ENCODE measurements at places on chromosomes 5 and 9.

GRCh38 chr5:166166071-166166470 is 2125.4 kb upstream of the WWC1 start:
- no peak for DNase-seq

GRCh38 chr9:71431931-71432330 is 310.5 kb upstream of the TRPM3 start:
- no peak for DNase-seq

GRCh38 chr5:112626715-112627114 is 111.0 kb upstream of the APC start:
- DNase-seq: no peak

DNA sequence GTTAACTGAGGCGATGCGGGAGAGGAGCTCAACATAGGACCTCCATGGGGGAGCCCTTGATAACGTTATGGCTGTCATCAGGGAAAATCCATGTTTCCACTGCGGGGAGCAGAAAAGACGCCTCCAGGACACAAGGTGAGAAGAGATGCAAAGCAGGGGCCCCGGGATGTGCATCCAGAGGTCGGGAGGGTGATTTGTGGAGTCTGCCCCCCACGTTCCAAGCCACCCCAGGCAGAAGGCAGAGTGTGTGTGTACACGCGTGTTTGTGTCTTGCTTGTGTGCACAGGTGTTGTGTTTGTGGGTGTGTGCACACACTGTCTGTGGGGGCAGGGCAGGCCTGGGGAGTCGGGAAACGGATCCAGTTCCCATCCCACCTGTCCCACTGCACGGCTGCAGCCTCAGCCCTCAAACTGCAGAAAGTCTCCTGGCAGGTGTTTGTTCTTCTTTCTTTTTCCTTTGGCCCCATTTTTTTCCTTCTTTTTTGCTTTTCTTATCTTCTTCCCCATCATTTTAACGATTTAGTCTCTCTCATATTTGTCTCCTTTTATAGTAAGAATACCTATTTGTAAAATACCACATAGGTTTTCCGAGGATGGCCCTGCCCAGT is 17.4 kb upstream of the PLEKHG4B start:
- DNase-seq: no peak

DNA sequence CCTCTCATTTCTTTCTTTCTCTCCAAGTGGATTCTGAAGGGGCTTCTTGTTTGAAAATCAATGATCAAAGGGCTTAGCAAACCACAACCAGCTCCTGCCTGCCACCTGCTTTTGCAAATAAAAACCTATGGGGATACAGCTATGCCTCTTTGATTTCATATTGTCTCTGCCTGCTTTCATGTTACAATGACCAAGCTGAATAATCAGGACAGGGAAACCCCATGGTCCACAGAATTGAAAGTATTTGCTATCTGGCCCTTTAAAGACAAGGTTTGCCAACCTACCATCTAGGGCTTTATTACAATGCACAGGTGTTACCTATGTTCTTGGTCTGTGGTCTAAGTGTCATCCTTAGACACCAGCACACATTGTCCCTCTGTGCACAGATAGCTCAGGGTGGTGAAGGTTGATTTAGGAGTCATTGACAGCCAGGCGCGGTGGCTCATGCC is 28.8 kb upstream of the PLIN2 start:
- DNase-seq: no peak

DNA sequence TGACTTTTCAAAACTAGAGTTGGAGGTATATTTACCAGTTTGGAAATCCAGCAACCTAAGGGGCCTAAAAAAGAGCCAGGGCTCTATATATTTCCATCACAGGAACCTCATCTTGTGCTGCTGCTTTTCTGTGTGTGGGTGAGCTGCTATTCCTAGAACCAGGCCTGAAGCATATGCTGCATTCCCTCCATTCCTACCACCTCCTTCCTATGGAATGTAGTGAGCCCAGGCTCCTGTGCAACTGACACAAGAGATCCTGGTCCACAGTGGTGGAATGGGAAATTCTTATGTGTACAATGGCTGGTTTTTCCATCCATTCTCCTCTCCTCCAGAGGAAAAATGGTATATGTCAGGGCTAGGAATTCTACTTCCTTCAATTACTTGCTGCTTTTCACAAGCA is 39.1 kb downstream of the SPEF2 start:
- no peak for DNase-seq

GRCh38 chr9:99779277-99779676 is 42.4 kb upstream of the NR4A3 start:
- no peak for DNase-seq

- DNase-seq: no peak
These were observed 314.8 kb downstream of the ARHGEF28 start for GRCh38 chr5:73940801-73941200.

DNA sequence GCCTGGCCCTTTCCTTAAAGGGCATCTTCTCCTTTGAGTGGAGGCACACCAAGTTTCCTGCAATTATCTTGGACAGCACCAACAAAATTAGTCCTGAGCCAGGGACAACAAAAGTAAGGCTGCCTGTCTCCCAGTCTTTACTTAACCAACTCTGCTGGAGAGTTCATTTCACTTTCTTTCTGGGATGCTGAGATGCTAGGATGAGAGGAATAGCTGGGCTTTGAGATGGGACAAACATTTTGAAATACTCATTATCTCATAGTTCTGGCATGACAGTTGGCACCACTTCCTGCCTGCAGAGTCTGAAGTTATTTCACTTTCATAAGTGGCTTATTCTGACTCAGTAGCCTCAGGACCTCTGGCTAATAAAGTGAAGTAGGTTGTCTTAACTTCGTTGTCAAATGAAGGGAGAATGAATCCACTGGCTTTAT is 157.0 kb downstream of the C9orf152 start:
- DNase-seq: no peak

DNA sequence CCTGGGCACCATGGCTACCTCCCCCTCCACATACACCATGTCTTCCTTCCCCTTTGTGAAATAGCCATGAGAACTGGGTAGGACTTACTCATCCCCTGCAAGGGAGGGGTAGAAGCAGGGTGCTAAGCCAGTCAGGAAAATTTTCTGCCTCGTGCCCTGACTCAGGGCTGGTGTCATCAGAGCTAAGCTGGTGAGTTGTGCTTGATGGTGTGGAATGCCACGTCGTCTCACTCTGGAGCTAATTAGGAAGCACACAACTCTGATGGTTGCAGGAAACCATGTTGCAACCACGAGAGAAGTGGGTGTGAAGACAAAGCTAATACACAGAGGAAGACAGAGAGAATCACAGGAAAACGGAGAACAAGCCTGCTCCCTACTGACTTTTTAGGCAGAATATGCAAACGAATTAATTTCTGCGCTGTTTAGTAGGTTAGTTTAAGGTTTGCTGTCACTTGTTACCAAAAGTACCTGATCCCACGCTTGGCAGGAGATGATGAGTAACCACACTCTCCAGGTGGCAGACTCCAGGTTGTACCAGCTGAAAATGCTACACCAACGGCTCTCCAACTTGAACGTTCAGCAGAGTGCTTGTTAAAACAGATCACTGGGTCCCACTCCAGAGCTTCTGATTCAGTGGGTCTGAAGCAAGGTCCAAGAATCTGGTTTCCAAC is 54.5 kb downstream of the STK10 start:
- DNase-seq: no peak

DNA sequence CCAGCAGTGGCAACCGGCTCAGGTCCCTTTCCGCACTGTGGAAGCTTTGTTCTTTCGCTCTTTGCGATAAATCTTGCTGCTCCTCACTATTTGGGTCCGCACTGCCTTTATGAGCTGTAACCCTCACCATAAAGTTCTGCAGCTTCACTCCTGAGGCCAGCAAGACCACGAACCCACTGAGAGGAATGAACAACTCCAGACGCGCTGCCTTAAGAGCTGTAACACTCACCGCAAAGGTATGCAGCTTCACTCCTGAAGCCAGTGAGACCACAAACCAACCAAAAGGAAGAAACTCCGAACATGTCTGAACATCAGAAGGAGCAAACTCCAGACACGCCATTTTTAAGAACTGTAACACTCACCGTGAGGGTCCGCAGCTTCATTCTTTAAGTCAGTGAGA is 103.5 kb downstream of the GLIS3 start:
- DNase-seq: no peak

GRCh38 chr5:32990593-32991420 is 279.7 kb downstream of the NPR3 start:
- DNase-seq: no peak

All from right forelimb (tissue), 1 donor.